Right lung (tissue), 10 donors: ENCODE measurements at places on chromosomes 3 and 15.

DNA sequence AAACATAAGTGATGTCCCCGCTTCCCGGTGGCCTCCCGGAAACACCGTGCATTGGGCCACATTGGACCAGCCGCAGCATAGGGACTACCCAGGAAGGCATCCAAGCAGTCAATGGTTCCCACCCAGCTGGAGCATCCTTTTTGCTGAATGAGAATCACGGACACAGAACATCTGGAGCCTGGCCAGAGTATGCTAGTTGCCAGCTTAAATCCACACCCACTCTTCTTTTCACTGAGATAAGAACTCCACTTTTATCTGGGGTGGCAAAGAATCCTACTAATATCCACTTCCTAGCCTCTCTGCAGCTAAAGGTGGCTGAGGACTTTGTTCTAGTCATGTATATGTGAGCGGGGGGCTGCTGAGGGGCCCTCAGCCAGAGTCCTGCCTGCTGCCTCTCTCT is 95.2 kb upstream of the PLXNA1 start:
- DNase-seq: no peak

DNA sequence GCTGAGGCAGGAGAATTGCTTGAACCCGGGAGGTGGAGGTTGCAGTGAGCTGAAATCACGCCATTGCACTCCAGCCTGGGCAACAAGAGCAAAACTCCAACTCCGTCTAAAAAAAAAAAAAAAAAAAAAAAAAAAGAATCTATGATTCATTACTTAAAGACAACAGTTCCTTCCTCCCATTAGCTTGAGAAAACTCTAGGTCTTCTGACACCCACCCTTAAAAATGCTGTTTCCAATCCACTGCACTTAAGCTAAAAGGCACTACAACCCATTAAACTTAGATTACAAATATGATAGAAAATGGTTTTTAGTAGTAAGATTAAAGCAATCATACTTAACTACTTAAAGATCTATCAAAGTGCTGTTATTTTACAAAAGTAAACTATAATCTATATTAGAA is 40.0 kb upstream of the BHLHE40 start:
- DNase-seq: no peak

DNA sequence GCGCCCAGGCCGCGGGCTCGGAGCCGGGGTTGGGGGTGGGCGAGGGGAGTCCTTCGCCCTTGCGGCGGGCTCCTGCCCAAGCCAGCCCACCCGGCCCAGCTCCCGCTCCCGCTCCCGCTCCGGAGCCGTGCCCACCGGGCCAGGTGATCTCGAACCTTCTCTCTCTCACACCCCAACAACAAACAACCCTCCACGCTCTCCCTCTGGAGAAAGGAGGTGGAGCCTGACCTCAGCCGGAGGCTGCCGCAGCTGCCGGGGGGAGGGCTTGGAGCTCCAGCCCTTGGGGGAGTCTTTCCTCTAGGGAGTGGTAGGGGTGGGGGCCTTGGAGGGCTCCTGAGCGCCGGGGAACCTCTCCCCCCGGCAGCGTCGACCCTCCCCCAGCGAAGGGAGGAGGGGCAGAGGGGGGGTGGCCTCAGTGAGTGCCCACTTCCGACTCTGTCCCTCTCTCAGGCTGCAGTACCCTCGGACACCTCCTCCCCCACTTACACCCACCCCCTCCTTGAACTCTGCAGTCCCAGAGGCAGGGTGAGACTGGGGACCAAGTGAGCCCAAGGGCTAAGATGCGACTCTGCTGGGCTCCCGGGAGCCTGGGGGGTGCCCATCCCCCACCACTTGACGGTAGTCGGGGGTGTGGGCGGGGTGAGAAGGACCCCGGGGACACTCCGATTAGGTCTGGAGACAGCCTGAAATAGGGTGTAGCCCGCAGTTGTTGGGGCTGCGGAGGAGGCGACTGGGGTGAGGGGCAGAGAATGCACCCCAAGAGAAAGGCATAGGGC is 4.4 kb upstream of the BAHD1 start:
- DNase-seq: no peak

GRCh38 chr3:191966556-191966955 is 505.6 kb downstream of the PYDC2 start:
- no peak for DNase-seq

GRCh38 chr3:33430571-33430970 is 9.6 kb downstream of the UBP1 start:
- no peak for DNase-seq

GRCh38 chr3:13177236-13177635 is 104.0 kb upstream of the IQSEC1 start:
- no peak for DNase-seq
